Stimulated activated CD8-positive, alpha-beta memory T cell treated with anti-CD3 and anti-CD28 coated beads, Interleukin-4, amount 100 ng/mL, for 1 hour (primary cell): ENCODE measurements at places on chromosomes 11 and 22.

- DNase-seq = no peak
Measured at GRCh38 chr11:73962101-73962705, 11.4 kb downstream of the DNAJB13 start.

- DNase-seq = no peak
Measured at GRCh38 chr22:27108425-27109114, 451.2 kb downstream of the MIAT start.

GRCh38 chr22:33272871-33273270 lies 214.7 kb upstream of the SYN3 start:
- DNase-seq = no peak

- no peak for DNase-seq
Measured at GRCh38 chr22:50236731-50237409, 8.0 kb downstream of the TUBGCP6 start.

- DNase-seq = no peak
Measured at GRCh38 chr11:117315285-117316196, 515 bp downstream of the BACE1 start.
